ENCODE measurements at places on chromosomes 4 and X.

GRCh38 chr4:138158746-138159297 lies 83.3 kb downstream of the SLC7A11 start:
- DNase-seq = no peak

DNA sequence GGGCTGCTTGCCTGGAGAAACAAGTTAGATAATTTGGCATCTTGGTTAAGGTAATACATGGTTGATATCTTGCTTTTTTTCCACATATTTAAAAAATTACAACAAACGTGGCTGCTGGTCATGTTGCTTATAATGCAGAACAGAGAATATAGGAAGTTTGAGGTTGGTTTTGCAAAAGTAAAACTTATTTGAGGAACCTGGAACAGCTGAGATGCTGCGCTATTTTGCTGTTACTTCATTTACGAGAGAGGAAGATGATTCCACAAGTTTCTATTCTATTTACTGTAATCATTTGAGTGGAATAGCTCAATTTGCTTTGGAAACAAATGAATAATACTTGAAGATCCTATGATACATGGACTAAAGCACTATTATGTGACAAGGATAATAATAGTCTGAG lies 118.9 kb downstream of the TMA16 start:
- DNase-seq = no peak

GRCh38 chr4:21652508-21653231 lies 295.9 kb downstream of the KCNIP4 start:
- no peak for DNase-seq

DNA sequence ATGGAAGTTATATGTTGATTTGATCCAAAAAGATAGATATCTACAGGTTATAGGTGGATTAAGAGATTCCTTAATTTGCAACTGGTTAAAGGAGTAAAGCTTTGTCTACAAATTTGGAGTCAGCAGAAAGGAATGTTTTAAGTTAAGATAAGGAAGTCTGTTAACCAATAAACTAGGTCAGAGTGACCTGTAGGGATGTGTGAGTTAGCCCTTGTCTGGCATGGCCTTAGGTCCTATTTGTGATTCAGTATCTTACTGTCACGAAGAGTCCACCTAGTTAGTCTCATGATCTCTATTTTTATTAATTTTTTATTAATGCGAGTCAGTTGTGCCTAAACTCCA lies 230.8 kb downstream of the INPP4B start:
- no peak for DNase-seq

GRCh38 chr4:8507196-8507570 lies 66.6 kb downstream of the TRMT44 start:
- DNase-seq = no peak

GRCh38 chr4:9885958-9886357 lies 104.5 kb downstream of the DRD5 start:
- DNase-seq = no peak
